Activated CD4-positive, alpha-beta memory T cell treated with anti-CD3 and anti-CD28 coated beads, Interleukin-2, amount 10 ng/mL, durations not matched to agents 7 days and 5 days (primary cell): ENCODE measurements at places on chromosomes 7 and 10. TPM values are rescaled to one million over a fixed set of nuclear protein-coding genes. Genes with fewer than 3 reads are reported as not detected.

GRCh38 chr10:74084955-74085354 is 65.7 kb downstream of the AP3M1 start:
- no peak for DNase-seq
- H3K27ac ChIP-seq = peak overlapping the region; percentile 74
- peaks cover 31% of the 10 kb centered on the region for H3K4me1 ChIP-seq
- peak overlapping the region; percentile 30 for H3K4me3 ChIP-seq

DNA sequence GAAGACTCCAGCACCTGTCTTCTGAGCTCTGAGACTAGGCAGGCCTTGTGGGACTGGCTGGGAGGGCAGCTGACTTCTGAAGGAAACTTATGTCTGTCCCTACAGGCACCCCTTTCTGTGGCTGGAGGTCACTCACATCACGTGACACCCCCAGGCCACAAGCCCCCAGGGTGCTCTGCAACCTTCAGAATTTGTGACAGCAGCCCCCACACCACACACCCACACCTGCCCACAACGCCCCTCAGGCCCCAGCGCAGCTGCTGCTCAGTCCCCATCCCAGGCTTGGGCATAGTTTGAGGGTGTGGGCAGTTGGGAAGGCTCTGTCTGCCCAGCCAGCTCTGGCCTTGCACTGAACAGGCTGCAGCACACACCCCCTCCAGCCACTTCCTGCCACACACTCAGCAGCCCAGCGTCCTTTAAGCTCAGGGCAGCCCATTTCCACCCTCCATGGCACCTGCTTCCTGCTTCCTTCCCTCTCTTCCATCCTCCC is 80.0 kb upstream of the UNC5B start:
- peaks cover 16% of the 10 kb centered on the region for H3K27me3 ChIP-seq
- no peak overlapping the region for H3K27ac ChIP-seq
- H3K4me1 ChIP-seq = peaks cover 7% of the 10 kb centered on the region
- no peaks in the 10 kb centered on the region for H3K36me3 ChIP-seq
- no peak overlapping the region for H3K4me3 ChIP-seq

DNA sequence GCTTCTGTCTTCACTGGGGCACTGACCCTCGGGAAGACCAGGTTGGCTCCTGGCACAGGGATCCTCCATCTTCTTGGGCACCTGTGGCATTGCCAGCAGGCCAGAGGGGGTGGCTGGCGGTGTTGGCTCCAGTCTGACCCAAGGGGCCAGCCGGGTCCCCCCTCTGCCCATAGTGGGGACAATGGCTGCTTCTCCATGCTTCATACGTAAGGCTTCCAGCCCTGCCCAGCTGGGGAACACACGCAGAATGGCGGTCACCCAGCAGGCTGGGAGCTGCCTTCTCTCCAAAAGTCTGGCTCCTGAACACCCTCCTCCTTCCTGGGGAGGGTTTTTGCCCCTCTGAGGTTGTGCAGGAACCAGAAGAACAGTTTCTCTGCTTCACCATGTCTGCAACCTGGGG is 106.8 kb downstream of the NEURL1 start:
- DNase-seq = no peak
- no peak overlapping the region for H3K4me3 ChIP-seq
- no peaks in the 10 kb centered on the region for H3K27me3 ChIP-seq

GRCh38 chr10:117249493-117250093 is 8.7 kb downstream of the SLC18A2 start:
- H3K4me1 ChIP-seq = no peaks in the 10 kb centered on the region
- DNase-seq = no peak
- no peak overlapping the region for H3K27ac ChIP-seq
- no peak overlapping the region for H3K4me3 ChIP-seq
- peaks cover 24% of the 10 kb centered on the region for H3K27me3 ChIP-seq

- H3K27ac ChIP-seq = no peak overlapping the region
- no peak overlapping the region for H3K4me3 ChIP-seq
- H3K4me1 ChIP-seq = no peaks in the 10 kb centered on the region
- DNase-seq = no peak
Measured at GRCh38 chr10:77506517-77507200, 130.9 kb downstream of the KCNMA1 start.

DNA sequence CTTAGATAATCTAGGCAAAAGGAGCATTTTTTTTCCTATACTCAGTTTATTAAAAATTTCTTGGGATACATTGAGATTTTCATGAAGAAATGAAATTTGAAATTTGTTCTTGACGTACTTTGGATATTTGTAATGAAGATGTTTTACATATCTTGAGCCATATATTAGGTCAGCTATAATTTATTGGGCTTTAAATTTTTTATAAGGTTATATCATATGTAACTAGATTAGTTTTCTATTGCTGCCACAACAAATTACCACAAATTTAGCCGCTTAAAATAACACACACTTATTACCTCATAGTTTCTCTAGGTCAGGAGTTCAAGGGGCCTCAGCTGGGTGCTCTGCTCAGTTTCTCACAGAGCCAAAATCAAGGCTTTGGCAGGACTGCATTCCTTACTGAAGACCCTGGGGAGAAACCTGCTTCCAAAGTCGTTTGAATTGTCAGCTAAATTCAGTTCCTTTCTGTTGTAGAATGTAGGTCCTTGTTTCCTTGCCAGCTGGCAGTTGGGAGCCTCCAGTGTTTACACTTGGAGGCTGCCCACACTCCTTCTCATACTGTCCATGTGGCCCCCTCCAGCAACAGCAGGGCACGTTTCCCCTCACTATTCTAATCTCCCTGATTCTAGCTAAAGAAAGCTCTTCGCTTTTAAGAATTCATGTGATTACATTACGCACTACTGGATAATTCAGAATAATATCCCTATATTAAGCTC is 42.6 kb upstream of the DNAH11 start:
- no peak overlapping the region for H3K4me3 ChIP-seq
- no peak for DNase-seq
- H3K27me3 ChIP-seq = no peaks in the 10 kb centered on the region

DNA sequence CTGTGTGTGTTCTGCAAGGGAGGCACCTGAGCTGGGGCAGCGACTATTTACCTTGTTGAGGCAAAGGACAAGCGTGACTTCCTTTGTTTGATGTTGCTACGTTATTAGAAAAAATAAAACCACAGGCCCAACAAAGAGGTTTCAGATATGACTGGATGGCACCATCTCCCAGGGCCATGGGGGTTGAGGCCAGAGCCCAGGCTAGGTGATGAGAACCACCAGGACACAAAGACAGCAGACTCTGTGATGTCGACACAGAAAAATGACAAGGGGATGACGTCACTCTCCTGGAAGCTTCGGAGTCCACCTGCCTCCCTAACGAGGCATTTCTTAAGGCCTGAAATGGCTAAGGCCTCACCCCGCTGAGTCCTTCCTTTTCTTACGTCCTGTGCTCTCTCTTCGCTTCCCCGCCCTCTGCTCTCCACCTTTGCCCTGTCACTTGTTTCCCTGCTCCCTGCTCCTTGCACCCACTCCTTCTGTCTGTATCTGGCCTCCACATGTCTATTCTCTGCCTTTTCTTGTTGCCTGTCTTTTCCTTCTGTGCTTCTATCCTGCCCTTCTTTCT is 83.0 kb upstream of the ADRB1 start:
- peak overlapping the region; percentile 90 for H3K27ac ChIP-seq
- peak overlapping the region; percentile 49 for H3K4me3 ChIP-seq
- DNase-seq = peak; percentile 69
- peaks cover 2% of the 10 kb centered on the region for H3K27me3 ChIP-seq
- peaks cover 48% of the 10 kb centered on the region for H3K4me1 ChIP-seq

DNA sequence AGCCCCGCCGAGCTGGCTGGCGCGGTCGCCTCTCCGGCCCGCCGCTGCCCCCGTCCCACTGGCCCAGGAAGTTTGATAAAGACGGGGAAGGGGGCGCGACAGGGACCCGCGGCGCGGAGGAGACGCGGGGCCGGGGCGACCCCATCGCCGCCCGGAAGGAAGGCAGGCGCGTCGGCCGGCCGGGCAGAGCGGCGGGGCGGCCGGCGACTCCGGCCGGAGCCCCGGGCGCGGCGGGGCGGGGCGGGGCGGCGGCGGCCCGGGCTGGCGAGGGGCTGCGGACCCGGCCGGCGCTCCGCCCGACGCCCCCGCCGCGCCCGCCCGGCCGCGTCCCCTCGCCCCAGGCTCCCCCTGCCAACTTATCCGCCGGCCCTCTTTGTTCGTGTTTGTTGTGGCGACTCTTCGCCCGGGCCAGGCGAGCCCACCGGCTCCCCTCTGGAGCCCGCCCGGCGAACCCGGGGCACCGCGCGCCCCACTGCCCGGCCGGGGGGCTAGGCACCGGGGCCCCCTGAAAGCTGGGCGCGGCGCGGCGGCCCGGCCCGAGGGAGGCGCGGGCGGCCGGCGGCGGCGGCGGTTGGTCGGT is 571 bp downstream of the KDM7A start:
- H3K4me1 ChIP-seq = peaks cover 46% of the 10 kb centered on the region
- peak overlapping the region; percentile 89 for H3K27ac ChIP-seq
- no peak for DNase-seq
- H3K4me3 ChIP-seq = peak overlapping the region; percentile 94

GRCh38 chr10:48465860-48466521 is 138.9 kb downstream of the ARHGAP22 start:
- no peaks in the 10 kb centered on the region for H3K27me3 ChIP-seq
- no peak for DNase-seq
- H3K4me1 ChIP-seq = peaks cover 2% of the 10 kb centered on the region
- H3K36me3 ChIP-seq = no peaks in the 10 kb centered on the region

GRCh38 chr10:111081595-111081994 is 4.8 kb downstream of the ADRA2A start:
- no peaks in the 10 kb centered on the region for H3K36me3 ChIP-seq
- H3K27ac ChIP-seq = no peak overlapping the region
- H3K4me3 ChIP-seq = no peak overlapping the region
- H3K4me1 ChIP-seq = peaks cover 10% of the 10 kb centered on the region
- peaks cover 24% of the 10 kb centered on the region for H3K27me3 ChIP-seq

DNA sequence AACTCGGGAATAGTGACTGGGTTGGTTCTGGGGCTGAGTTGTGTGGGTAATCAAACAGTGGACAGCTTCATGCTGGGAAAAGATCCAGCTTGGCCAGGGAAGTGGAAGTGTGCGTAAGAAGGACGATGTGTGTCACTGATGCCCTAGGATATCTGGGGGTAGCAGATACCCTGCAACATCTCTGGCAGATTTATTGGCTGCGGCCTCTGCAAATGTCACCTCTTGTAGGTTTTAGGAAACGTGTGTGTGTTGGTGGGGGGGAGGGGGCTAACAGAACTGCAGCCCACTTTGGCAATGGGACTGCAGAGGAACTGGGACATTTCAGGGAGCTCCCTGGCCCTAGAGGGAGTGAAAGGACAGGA is 965 bp upstream of the AGAP3 start:
- peaks cover 4% of the 10 kb centered on the region for H3K36me3 ChIP-seq
- H3K4me3 ChIP-seq = peak overlapping the region; percentile 83
- H3K4me1 ChIP-seq = peaks cover 39% of the 10 kb centered on the region
- H3K27ac ChIP-seq = no peak overlapping the region
- no peak for DNase-seq

The VSTM2A gene
- not detected for total RNA-seq

The FAM25A gene
- not detected for total RNA-seq

The SPAM1 gene
- not detected for total RNA-seq

The COL13A1 gene
- not detected for total RNA-seq

The ZNF485 gene
- 1.5 TPM for total RNA-seq
